ENCODE measurements at places on chromosomes 2 and 18. TPM values are rescaled to one million over a fixed set of nuclear protein-coding genes. Genes with fewer than 3 reads are reported as not detected.

- peak; percentile 69 for DNase-seq
These were observed 38.5 kb downstream of the LPIN1 start for GRCh38 chr2:11784747-11785610.

DNA sequence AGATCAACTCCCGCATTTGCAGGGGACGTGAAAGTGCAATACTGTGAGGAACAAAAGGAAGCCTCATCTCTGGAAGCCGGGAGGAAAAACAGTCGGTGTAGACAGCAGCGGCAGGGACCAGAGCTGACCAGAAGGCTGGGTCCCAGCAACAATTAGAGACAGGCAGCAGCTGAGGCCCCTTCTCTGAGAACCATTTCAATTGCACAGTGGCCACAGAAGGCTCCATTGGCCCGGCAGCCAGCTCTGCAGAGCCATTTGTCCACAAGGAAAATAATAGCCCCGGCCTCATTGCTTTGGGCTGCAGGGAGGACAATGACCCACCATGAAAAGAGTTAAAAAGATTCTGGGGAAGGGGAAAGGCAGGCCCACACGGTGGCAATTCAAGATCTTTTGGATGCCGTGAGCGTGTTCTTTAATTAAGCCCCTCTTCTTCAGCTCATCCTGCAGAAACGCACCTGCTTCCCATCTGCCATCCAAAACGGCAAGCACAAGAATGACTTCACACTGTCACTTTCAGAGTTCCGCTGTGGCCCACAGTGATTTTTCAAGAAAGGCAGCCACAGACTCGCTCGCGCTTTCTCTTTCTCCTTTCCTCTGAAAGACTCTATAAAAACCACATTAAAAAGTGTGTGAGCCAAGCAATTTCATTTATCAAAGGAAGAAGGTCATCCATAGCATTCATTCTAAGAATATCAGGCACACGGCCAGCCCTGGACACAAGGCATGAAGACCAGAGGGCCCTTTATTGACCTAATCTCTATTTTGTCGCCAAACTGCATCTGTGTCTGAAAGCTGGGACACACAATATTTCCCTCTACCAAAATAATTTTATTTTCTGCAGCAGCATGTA, 293.6 kb downstream of the SOX11 start:
- DNase-seq = no peak

GRCh38 chr2:73986085-73986681, 1.5 kb downstream of the TET3 start:
- peak; percentile 31 for DNase-seq

DNA sequence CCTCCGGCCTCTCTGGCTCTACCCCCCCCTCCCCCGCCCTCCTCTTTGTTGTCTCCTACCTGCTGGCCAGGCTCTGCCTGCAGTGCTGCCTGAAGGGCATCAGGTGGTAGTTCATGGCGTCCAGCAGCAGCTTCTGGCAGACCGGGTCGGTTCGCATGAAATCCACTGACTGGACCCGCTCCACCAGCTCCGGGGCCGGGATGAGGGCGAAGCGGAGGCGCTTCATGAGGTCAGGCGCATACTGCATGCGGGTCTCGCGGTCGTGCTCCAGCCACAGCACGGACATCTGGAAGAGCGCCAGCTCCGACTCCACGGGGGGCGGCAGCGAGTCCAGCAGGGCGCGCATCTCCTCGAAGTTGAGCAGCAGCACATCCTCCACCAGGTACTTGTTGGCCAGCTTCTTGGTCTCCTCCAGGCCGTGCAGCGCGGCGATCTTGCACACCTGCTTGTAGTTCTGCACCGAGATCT, 3.2 kb downstream of the KLHL14 start:
- DNase-seq = no peak

- DNase-seq = no peak
These were observed 39.0 kb downstream of the KANSL1L start for GRCh38 chr2:210132239-210132638.

DNA sequence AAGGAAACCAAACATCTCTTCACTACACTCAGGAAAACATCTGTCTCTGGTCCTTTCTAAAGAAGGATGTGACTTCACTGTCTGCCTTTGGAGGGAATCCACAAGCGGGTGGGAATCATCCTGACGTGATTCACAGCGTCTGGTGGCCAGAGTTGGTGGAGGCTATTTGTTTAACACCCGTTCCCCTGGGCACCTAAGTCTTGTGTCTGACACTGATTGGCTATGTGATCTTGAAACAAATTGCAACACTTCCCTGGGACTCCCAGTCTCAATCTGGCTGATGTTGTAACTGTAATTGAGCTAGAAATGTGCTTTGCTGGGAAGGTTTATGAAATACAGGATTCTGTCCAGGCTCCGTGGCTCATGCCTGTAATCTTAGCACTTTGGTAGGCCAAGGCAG, 28.8 kb upstream of the SIX3 start:
- no peak for DNase-seq

DNA sequence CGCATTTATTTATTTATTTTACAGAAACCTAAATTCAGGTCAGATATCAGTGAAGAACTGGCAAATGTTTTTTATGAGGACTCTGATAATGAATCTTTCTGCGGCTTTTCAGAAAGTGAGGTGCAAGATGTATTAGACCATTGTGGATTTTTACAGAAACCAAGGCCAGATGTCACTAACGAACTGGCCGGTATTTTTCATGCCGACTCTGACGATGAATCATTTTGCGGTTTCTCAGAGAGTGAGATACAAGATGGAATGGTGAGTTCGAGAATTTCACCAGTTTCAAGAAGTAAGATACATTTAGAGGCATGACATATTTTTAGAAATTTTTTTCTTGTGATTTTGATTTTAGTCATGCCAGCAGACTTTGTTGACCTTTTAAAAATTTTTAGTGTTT, 4.6 kb downstream of the CDCA7 start:
- no peak for DNase-seq

- DNase-seq = no peak
These were observed 5.3 kb downstream of the ABHD1 start for GRCh38 chr2:27128668-27129571.

- DNase-seq = peak; percentile 24
These were observed 7.3 kb downstream of the KIF1A start for GRCh38 chr2:240812721-240813120.

DNA sequence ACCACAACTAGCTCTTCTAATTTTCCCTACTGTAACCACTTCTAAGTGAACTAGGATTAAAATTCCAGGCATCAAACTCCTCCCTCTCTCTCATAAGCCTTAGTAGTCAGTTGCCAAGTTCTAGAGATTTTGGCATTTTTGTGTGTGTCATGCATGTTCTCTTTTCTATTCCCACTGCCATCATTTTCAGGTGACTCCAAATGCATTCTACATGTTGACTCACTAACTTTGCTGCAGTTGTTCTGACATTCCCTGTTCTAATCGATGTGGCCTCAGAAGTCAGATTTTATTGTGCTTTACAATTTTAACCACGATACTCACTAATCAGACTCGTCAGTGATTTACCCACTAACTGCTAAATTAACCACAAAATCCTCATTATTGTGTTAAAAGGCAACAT, 13.3 kb downstream of the DSC1 start:
- DNase-seq = no peak

- no peak for DNase-seq
These were observed 94.3 kb upstream of the SERPINE2 start for GRCh38 chr2:224133387-224133786.

The ACVR1C gene
- 6.2 TPM for total RNA-seq

The STARD6 gene
- total RNA-seq = not detected

The IMPACT gene
- total RNA-seq = 8.4 TPM

The PFN4 gene
- not detected for total RNA-seq

The HS6ST1 gene
- 8.7 TPM for total RNA-seq

The KCNIP3 gene
- not detected for total RNA-seq

The HOXD11 gene
- not detected for total RNA-seq

The KCNG3 gene
- total RNA-seq = 0.25 TPM

Data from CD4-positive, alpha-beta T cell (primary cell).